GM20000 (cell line): ENCODE measurements at places on chromosomes 5 and 9.

GRCh38 chr5:61097465-61097864, 64.8 kb downstream of the SMIM15 start:
- no peak for DNase-seq

DNA sequence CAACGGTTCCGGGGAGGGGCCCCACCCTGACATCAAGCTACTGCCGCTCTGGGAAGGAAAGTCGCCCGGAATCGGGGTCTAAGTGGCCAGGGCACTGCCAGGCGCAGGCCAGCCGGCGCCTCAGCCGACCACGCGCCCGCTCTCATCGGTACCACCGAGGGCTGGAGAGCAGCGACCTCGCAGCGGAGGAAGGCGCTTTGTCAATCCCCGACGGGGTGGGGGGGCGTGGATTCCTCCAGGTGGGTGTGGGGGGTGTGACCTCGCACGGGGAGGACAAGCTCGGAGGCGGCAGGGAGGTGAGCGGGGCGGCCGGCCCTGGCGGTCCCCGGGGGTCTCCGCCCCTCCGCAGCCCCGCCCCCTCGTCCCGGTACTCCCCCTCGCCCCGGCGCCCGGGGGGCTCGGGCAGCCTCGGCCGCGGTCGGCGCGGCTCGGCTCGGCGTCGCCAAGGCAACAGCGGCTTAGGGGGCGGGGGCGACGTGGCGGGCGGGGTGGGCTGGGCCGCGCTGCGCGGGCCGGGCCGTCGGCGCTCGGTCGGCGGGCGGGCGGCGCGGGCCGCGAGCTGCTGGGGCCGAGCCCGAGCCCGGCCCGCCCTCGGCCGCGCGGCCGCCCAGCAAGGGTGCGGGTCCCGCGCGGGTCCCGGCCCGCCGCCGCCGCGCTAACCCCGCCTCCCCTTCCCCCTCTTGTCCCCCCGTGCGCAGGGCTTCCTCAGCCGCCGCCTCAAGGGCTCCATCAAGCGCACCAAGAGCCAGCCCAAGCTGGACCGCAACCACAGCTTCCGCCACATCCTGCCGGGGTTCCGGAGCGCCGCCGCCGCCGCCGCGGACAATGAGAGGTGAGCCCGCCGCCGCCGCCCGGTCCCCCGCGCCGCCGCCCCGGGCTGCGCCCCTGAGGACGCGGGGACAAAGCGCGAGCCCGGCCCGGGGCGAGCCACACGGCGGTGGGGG, 47.5 kb downstream of the DAB2IP start:
- peak; percentile 77 for DNase-seq

DNA sequence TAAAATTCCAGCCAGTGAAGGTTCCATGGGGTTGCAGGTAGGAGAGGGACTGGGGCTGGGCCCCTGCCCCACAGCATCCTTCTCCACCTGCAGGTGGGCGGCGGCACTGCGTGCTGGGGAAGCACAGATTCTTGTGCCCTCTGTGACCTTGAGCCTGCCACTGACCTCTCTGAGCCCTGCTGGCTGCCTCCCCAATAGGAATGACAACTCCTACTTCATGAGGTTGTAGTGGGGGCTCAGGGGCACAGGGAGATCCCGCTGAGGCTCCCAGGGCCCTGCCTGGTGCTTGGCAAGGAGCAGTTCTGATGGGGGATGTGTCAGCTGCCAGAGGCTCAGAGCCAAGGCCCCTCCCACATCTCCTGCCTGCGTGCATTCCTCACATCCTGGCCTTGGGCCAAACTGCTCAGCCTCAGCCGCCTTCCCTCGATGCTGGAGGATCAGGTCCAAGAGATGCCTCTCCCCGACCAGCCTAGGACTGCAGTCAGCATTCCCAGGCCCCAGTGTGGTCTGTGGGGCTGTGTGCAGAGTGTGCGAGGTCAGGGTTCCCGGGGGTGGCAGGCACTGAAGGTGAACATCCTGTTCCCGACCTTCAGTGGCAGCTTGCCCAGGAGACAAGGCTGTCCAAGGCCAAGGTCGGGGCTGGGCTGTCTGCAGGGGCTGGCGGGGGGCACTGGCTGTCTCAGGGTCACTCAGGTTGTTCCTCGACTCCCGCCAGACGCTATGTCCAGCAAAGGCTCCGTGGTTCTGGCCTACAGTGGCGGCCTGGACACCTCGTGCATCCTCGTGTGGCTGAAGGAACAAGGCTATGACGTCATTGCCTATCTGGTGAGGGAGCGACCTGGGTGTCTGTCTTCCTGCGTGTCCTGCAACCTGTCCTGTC, 7.0 kb downstream of the ASS1 start:
- DNase-seq, result no peak

DNA sequence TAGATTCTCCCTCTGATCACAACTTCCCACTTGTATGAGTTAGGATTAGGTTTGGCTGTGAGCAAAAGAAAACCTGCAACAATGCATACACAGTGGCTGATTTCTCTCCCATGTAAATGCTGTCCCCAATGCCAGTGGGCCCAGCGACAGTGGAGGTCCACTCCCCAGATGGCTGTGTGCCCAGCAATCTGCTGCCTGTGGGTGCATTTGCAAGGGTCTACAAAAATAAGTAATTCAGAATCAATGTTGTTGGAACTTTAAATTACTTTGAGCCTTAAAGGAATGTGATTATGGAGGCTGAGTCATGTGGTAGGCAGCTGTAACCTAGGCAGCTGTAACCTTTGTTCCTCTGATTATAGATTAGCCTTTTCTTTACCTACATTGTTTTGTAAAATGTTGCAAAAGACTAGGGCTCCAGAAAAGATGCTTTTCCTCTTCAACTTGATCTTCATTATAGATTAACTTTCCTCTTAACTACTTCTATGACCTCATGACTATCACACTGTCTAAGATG, 14.2 kb upstream of the MXD3 start:
- DNase-seq, result no peak

GRCh38 chr5:143345671-143346440, 57.6 kb downstream of the NR3C1 start:
- no peak for DNase-seq

DNA sequence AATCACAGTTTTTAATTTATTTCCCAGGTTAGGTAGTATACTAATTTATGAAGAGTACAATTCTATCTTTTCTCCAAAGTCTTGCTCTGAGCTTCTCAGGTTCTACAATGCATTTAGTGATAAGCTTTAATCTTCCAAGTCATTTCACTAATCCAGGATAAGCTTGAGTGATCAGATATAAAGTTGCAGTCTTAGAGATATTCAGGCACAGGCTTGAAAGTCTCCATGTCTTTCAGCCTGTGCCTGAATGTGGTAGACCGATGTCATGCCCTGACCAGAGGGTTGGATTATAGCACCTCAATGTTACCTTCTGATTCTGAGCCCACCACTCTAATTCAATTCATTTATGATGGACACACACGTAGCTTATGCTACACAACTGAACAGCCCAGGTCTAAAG, 3.2 kb downstream of the CRHBP start:
- no peak for DNase-seq

GRCh38 chr5:43661102-43661501, 58.1 kb downstream of the NNT start:
- DNase-seq, result no peak

DNA sequence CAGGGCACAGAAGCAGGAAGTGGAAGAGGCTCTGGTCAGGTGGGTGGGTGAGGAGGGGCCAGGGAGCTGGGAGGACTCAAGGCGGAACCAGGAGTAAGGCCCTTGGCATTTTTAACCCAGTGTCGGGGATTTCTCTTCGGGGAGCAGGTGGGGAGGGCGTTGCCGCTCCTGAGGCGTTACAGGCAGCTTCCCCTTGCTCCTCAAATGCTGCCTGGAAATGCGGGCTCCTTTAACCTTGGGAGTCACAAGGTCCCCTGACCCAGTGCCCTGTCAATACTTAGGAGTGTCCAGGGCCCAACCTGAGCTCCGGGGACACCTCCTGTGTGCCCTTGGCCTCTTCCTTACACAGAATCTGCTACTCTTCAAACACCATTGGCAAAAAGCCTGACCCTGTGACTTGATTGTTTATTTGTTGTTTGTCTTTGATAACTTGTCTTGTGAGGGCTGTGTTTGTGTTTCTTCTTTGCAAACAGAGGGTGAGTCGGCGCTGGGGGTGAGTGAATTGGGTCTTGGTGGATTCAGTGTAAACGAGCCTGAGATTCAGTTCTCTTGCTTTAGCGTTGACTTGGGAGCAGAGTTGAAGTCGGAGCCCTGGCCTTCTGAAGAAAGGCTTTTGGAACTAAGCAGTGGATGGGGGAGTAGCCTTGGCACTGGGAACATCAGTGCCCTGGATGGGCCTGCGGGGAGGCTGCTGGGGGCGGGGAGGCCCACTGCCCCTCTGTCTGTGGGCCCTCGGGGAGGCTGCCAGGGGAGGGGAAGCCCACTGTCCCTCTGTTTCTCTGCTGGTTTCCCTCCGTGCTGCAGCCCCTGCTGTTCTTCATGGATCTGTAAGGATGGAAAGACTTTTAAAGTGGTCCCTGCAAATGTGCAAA, 300.7 kb upstream of the IRX4 start:
- no peak for DNase-seq

DNA sequence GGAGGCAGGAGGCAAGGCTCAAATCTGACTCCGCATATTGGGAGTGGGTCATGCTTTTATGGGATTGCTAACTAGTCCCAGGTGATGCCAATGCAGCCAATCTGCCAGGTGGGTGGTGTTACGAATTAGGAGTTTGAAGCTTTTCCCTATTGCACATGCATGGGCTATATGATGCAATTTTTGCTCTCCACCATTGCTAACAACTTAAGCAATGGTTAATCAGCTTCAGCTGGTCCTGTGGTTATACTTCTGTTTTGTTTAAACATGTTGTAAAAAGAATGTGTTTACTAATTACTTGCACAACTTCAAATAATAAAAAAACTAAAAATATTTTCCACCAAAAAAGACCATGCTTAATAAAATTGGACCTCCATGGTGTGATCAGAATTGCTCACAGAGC, 55.7 kb downstream of the SHC3 start:
- DNase-seq, result no peak

- no peak for DNase-seq
These were observed 74.0 kb downstream of the C9orf85 start for GRCh38 chr9:71985297-71985911.

- no peak for DNase-seq
These were observed 32.2 kb downstream of the CWC27 start for GRCh38 chr5:64800926-64801325.
